GOT3 (cell line): ENCODE measurements at places on chromosomes 13 and 19.

DNA sequence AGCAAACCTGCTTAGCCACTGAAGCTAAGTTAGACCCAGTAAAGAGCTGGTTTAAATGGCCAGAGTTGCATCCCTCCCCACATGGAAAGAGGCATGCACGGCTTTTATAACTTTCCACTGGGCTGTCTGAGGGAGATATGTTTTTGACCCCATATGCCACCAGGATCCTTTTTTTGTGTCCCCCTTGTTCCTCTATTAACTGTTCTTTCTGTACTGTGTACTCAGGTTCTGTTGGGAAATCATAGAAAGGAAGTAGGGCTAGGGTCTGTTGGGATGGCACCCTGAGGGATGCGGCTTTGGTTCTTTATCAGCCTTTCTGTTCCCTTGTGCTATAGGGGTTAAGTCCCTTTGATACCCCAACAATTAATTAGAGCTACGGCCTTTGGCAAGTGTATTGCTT is 12.2 kb upstream of the TM9SF2 start:
- DNase-seq, result no peak

GRCh38 chr13:27026396-27026795 is 145.2 kb downstream of the USP12 start:
- no peak for DNase-seq

- no peak for DNase-seq
These were observed 15.2 kb downstream of the CYTH2 start for GRCh38 chr19:48484247-48484893.

- DNase-seq, result no peak
These were observed 24.6 kb upstream of the IRS2 start for GRCh38 chr13:109810761-109811510.

DNA sequence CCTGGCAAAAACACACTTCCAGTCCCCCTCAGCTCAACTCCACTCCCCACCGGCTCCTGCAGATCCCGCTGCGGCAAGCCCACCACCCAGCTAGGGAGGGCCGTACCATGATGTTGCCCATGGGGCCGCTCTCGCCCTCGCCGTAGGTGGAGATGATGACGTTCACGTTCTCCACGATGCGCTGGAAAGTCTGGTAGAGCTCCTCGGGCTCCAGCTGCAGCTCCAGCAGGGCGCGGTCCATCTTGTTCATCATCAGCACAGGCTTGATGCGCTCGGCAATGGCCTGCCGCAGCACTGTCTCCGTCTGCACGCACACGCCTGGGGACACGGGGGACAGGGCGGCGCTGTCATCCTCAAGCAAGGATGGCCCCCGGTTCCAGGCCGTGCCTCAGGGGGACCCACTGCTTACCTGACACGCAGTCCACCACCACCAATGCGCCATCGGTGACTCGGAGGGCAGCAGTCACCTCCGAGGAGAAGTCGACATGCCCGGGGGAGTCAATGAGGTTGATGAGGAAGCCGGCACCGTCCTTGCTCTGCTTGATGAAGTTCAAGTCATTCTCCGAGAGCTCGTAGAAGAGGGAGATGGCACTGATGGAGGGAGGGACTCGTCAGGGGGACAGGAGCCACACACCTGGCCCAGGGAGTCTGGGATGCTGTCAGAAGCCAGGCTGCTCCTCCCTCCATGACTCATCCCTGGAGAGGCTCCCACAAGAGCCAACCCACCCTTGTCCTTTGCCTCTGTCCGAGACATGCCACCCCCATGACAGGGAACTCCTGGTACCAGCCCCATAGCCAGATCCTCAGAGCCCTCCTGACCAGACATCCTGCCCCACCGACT is 2.3 kb downstream of the EEF2 start:
- DNase-seq, result no peak

DNA sequence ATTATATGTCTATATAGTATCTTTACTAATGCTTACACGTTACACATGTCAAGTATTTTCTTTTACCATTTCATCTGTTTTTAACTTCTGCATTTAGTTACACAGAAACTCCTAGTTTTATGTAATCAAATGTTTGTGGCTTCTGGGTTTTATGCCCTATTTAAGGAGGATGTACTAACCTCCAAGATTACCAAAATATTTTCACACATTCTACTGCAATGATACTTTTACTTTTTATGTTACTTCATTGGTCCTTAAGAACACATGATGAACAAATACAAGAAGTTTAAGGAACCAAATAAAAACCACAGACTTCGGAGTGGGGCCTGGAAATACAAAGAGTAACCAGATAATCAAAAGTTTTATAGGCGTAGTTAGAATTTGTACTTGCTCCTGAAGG is 37.2 kb downstream of the ZC3H13 start:
- no peak for DNase-seq

GRCh38 chr19:31510635-31511034 is 161.4 kb upstream of the TSHZ3 start:
- DNase-seq, result no peak

DNA sequence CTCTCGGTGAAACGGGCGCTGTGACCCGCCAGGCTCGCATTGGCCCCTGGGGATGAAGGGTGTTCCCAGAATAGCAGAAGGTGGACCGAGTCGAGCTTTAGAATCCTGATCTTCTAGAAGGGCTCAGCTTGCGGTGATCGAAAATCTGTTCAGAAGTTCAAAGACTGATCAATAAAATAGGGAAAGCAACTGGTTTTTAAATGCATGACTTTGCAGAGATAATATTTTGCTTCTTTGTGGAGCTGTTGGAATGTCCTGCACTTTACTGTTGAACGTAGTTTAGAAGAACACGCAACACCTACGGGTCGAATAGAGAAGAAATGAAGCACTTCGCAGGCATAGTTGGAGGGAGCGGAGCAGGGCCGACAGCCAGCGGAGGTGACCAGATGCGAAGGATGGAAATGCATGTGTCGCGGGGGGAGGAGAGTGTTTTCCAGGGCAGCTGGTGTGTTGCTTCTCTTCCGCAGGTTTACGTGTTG is 766 bp downstream of the CEBPG start:
- DNase-seq, result no peak
